NCI-H2227 treated with DMSO at 0.1 percent for 48 hours (cell line): ENCODE measurements at places on chromosomes 2 and 18.

GRCh38 chr2:27798948-27799645 is 27.6 kb downstream of the MRPL33 start:
- DNase-seq, result no peak

DNA sequence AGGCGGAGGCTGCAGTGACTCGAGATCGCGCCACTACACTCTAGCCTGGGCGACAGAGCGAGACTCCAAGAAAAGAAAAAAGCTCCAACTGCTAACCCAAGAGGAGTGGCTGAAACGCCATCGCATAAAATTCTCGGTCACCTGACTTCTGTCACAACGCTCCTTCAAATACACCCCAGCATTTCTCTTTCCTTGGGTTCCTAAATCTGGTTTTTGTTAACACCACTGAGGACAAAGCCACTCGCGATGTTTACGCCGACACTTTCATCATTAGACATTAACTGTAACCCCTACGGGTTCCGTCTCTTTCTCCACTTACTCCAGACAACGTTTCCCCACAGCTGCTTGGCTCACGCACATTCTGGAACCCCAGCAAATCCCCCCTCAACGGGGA is 679 bp downstream of the CLK1 start:
- peak; percentile 80 for DNase-seq

DNA sequence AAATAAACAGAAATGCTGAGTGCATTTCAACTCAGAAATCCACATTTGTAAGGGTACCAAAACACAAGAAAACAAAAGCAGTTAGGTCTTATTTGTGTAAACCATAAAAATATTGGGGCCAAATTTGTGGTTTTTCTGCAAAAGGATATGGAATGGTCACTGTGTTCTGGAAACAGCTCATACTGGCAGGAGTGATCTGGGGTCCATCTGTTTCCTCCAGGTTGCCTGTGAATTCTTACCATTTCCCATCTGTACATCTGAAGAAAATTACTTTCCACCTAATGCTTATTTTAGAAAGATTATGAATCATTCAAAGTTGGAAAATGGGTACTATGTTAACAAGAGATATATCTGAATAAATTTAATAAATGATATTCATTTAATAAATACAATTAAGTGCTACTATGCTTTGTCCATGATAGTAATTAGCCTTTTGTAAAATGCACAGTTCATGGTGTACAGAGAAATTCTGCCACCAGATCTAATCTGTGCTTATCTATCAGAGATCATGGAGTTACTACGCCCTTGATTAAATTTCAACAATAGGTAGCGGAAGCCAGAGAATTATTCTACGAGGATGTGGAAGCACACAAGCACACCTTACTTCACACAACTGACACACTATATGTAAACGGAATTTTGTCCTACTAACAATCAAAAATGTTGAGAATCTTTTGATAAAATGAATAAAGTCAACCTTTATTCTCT is 10.9 kb downstream of the ALS2 start:
- DNase-seq, result no peak

- DNase-seq, result no peak
Measured at GRCh38 chr18:31661965-31662364, 22.4 kb downstream of the B4GALT6 start.

DNA sequence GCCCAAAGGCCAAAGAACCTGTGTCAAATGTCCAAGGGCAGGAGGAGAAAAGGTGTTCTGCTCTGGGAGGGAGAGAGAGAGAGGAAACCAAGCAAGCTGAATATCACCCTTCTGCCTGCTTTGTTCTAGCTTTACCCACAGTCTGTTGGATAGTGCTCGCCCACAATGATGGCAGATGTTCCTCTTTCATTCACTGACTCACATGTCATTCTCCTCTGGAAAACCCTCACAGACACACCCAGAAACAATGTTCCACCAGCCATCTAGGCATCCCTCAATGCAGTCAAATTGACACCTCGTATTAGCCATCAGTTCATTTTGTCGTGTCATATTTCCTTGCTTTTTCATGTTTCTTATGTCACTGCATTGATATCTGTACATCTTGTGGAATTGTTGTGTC is 150.3 kb downstream of the UBR3 start:
- DNase-seq, result no peak

DNA sequence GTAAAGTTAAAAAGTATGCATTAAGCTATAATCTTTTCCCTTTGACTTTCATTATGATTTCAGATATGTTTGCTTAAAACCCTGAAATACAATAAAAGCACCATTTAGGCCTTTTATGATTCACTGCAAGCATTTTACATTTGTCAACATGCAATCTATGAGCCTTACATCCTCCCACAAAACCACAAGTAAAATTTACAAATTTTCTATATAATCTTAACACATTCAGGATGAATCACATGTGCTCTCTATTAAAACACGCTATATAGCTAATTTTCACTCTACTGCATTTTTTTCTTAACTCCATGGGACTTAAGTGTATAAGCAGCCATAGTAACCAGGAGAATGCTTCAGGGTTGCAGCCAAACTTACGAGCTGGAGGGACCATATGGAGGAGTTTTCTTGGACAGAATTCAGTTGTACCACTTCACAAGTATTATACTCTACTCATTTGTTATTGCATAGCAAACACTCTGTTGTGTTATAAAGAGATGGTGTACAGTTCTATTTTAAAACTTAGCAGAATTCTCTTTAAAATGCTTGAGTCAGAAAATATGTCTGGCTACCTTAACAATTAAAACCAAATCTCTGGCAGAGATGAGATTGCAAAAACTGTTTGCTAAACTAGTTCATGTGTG is 293.2 kb downstream of the ALK start:
- DNase-seq, result no peak

GRCh38 chr2:176934131-176934530 is 278.5 kb upstream of the HNRNPA3 start:
- DNase-seq, result no peak
